Activated T-cell treated with anti-CD3 and anti-CD28 coated beads, Interleukin-2, amount 50 U/mL, for 48 hours (primary cell): ENCODE measurements at places on chromosomes 16 and 17.

GRCh38 chr17:49003557-49004511 lies 6.6 kb downstream of the IGF2BP1 start:
- DNase-seq = no peak

- DNase-seq = no peak
These were observed 15.1 kb downstream of the TIMM22 start for GRCh38 chr17:1011760-1012735.

- no peak for DNase-seq
These were observed at the start of gene HOXB9 for GRCh38 chr17:48626245-48627117. Gene HOXB9 (minus strand): TSS chr17:48626358. CDS start chr17:48626269, 89 bp downstream.

- no peak for DNase-seq
These were observed 106.3 kb downstream of the RPTOR start for GRCh38 chr17:80650751-80651518.

DNA sequence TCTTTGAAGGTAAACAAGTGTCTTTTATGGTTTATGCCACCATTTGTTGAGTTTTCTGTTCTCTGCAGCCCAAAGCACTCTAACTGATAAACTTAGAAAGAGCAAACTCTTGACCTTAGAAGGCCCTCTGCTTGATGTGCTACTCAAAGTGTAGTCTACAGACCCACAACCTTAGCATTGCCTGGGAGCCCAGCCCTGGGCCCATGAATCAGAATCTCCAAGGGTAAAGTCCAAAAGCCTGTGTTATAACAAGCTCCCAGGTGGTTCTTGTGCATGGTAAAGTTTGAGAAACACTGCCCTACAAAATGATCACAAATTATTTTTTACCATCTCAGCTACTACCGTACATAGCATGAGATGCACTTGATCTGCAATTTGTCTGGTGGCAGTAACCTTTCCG lies 6.0 kb downstream of the TOX3 start:
- DNase-seq = no peak

- no peak for DNase-seq
These were observed 17.5 kb upstream of the MT4 start for GRCh38 chr16:56547120-56547948.

DNA sequence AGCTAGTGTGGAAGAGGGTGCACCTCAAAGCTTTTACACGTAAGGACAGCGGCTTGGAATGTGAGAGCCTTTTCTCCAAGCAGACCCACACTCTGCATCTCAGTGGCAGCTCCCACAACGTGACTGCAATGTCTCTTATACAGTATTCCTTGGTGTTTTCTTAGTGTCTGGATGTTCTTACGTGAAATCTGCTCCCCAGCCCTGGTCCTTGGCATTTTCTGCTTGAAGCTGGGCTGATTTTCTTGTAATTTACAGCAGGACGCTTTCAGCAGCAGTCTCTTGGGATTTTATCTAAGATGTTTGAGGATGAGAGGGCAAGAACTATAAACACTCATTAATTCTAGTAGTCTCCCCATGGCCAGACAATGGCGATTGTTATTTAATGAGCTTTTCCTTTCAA lies 12.1 kb upstream of the POLR3E start:
- DNase-seq = no peak

DNA sequence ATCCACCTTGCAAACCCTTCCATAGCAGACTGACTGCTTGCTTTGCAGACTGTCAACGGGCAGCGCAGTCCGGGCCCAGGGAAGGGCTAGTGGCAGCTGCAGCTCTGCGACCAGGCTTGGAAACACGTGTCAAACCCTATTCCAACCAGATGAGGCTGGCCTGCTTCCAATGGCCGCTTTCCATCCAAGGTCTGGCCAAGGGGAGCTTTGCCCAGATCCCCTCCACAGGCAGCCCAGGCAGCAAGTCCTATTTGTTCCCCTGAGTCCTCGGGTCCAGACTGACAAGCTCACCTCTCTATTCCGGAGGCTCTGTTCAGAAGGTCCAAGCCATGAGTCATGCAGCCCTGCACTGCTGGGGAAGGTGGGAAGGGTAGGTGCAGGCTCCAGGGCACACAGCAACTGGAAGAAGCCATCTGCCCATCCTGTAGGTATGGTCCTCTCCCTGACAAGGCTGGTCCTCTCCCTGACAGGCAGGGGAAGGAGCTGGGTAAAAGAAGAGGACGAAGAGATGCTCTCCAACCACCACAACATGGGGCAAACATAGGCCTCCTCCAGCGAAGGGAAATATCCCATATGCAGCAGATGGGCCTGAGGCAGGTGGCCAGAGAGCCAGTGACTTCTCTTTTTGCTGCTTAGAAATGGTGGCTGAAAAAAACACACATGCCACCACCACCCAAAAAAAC lies 22.6 kb upstream of the AXIN2 start:
- peak; percentile 36 for DNase-seq

DNA sequence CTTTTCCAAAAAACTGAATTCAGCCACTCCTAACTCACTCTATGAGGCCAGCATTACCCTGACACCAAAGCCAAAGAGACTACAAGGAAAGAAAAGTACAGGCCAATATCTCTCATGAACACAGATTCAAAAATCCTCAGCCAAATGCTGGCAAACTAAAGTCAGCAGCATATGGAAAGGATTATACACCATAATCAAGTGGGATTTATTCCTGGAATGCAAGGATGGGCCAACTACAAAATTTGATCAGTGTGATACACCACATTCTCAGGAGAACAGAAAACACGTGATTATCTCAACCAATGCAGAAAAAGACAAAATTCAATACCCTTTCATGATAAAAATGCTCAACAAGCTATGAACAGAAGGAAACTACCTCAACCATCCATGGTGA lies 7.7 kb upstream of the AATK start:
- DNase-seq = no peak

DNA sequence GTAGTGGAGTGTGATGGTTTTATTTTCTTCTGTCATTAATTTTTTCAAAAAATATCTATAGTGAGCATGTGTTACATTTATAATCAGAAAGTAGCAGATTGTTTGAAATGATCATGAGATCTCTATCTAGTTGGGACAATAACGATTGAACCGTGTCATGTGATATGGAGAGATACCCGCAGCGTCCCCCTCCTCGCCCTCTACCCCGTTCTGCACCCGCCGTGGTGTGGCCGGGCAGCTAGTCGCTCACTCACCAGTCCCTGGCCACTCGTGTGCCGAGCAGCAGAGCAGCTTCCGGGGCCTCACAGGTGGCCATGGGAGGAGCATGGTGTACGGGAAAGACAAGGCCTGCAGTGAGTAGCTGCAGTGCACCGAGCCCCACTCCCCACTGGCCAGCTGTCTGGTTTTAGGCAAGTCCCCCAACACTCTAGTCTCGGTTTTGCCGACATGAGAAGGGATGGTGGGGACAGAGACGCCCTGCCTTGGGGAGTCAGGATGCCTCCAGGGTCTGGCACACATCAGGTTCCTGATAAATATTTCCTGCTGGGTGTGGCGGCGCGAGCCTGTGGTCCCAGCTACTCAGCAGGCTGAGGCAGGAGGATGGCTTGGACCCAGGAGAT lies 15.3 kb downstream of the MLYCD start:
- no peak for DNase-seq

DNA sequence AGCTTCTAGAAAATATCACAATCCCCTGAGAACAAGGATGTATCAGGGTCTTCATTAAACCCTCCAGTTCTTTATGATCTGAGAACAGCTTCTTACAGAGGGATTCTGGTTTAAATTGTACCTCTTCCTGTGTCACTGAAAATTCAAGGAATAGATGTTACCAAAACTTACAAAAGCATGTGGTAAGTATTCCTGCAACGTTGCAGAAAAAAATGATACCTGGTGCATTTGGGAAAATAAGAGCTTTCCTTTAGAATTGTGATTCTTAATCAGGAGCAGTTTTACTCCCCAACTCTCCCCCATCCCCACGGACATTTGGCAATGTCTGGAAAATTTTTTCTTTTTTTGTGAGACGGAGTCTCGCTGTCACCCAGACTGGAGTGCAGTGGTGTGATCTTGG lies 7.3 kb downstream of the SLFN14 start:
- no peak for DNase-seq

- no peak for DNase-seq
These were observed 76.3 kb upstream of the WSB1 start for GRCh38 chr17:27217631-27218030.

- peak; percentile 94 for DNase-seq
These were observed 9.8 kb downstream of the TMEM208 start for GRCh38 chr16:67236563-67237395.

- no peak for DNase-seq
These were observed 5.5 kb upstream of the RPTOR start for GRCh38 chr17:80539022-80539641.

DNA sequence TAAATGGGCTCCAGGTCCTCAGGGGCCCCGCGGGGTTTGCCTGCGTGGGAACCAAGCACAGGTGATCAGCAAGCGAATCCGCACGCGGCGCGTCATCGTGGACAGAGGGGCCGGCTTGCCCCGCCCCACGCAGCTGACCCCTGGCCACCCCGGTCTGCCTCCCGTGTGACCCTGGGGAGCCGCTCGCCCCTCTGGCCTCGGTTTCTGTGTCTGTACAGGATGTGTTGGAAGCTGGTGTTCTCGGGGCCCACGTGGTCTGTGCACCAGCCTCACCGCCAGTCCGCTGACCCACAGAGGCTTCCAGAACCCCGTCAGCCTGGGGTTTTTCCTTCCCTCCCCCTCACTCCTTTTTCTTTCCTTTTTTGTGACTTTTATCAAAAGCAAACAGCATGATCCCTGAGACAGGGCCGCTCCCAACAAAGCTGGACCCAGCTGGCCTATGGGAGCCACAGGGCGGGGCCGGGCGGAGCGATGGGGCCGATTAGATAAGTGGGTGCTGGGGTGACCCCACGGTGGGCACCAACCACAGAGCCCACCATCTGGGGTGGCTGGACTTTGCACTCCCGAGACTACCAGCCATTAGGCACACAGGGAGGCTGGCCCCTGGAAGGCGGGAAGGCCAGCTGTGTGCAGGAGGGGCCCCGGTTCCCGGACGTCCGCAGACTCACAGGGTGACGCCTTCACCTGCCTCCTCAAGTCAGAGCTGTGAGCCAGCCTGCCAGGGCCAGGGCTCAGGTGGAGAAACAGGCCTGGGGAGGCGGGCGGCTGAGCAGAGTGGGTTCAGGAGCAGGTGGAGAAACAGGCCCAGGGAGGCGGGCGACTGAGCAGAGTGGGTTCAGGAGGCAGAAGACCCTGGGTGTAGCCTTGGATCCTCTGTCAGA lies 56.0 kb downstream of the ZFPM1 start:
- DNase-seq = no peak

DNA sequence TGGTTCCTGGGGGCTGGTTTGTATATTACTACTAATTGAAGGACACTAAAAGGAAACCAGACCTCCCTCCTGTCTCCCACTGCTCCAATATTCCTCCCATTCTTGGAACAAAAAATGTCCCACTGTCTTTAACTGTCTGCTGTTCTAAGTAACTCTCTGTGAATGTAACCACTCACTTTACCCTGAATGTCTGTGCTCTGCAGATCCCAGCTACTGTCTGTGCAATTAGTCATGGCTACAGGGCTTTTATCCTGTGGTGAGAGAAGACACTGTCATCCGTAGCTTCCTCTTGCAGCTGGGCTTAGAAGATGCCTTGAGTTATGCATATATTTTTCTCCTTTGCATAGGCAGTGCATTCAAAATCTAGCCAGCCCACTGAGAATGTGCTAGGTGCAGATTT lies 853.8 kb downstream of the CDH8 start:
- no peak for DNase-seq

GRCh38 chr17:39927929-39928857 lies 661 bp downstream of the LRRC3C start:
- peak; percentile 48 for DNase-seq

DNA sequence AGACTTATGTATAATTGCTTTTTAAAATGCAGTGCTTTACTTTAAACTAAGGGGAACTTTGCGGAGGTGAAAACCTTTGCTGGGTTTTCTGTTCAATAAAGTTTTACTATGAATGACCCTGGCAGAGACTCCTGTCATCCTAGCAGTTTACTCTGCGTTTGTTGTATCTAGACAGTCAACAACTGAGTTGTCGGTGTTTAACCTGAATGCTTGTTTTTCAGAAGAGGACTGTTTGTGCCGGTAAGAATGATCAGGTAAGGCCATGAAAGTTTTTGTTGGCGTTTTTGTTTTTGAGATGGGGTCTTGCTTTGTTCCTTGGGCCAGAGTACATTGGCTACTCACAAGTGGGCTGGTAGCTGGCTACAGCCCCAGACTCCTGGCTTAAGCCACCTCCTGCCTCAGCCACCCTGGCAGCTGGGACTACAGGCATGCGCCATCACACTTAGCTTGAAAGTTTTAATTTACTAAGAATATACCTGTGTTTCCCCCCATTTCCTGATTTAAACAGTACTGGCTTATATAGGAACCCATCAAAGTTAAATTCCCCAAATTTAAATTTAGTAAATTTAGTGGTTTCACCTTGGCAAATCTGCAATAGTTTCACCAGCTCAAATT lies 11.9 kb downstream of the HERPUD1 start:
- DNase-seq = no peak

DNA sequence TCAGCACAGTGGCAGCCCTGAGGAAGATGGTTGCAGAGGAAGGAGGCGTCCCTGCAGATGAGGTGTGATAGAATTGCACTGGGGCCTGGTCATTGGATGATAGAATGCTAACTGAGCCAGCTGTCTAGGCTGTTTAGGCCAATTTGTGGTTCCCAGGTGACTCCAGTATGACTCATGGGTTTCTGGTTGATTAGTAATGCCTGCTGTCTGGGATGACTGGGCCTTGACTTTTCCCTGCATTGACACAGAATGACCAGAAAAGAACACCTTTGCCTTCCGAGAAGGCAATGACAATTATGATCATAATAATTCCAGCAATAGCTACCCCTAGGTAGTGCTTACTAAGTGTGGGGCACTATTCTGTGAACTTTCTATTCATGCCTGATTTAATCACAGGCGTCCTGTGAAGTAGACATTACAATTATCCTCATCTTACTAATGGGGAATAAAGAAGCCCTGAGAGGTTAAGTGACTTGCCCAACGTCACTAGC lies 31.5 kb downstream of the USP43 start:
- DNase-seq = peak; percentile 36

- DNase-seq = no peak
These were observed 15.9 kb downstream of the ZC3H7A start for GRCh38 chr16:11780991-11781680.

GRCh38 chr17:354651-355556 lies 2.3 kb upstream of the RPH3AL start:
- no peak for DNase-seq

- DNase-seq = no peak
These were observed 27.6 kb upstream of the KPNB1 start for GRCh38 chr17:47622180-47622549.

DNA sequence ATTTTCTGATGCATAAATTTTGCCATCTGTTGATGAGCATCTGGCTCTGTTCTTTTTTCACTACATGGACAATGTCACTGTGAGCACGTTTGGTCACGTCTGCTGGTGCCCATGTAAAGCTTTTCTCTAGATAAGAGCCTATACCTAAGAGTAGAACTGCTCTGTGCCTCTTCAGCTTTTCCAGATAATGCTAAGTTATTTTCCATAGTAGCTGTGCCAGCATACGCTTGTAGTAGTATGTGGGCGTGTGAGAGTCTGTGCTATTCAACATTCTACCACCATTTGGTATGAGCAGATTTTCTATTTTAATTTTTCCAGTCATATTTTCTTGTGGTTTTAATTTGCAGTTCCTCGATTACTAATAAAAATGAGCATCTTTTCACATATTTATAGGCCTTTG lies 33.2 kb downstream of the VPS35L start:
- no peak for DNase-seq
